ENCODE measurements at places on chromosomes 4 and X. TPM values are rescaled to one million over a fixed set of nuclear protein-coding genes. Genes with fewer than 3 reads are reported as not detected.

PPARGC1A gene
- 5.5 TPM for total RNA-seq

CFAP47 gene
- total RNA-seq: 2.2 TPM

HTR2C gene
- total RNA-seq: 0.31 TPM

PHOX2B gene
- total RNA-seq: not detected

AGTR2 gene
- under 0.01 TPM for total RNA-seq

DDX53 gene
- total RNA-seq: not detected

CT47B1 gene
- not detected for total RNA-seq

MAGEB17 gene
- total RNA-seq: 0.16 TPM

ARMCX5 gene
- total RNA-seq: 42.6 TPM

CWH43 gene
- total RNA-seq: not detected
